ENCODE measurements at places on chromosomes 5 and 9.

DNA sequence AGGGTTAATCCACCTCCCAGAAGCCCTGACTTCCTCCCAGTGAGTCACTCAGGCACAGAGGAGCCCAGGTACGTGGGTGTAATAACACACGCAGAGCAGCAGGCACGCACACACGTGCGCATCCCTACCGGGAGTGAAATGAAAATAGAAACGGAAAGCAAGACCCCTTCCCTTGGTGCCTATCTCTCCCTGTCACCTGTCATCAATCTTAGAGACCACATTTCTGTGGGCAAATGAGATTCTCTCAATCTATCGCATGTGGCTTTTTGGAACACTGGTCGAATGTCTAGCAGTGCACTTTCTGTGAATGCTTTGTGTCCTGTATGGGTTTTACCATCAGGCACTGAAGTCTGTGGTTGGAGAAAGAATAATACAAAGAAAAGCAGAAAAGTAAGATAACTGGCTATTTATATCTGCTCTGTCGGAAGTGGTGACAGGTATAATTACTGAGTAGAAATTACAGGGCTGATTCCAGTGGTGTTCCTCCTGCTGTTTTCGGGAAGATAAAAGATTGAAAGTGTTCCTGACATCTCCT is 137.7 kb upstream of the GRIA1 start:
- peak; percentile 3 for DNase-seq

- no peak for DNase-seq
These were observed 160.2 kb downstream of the MACROH2A1 start for GRCh38 chr5:135238622-135239452.

DNA sequence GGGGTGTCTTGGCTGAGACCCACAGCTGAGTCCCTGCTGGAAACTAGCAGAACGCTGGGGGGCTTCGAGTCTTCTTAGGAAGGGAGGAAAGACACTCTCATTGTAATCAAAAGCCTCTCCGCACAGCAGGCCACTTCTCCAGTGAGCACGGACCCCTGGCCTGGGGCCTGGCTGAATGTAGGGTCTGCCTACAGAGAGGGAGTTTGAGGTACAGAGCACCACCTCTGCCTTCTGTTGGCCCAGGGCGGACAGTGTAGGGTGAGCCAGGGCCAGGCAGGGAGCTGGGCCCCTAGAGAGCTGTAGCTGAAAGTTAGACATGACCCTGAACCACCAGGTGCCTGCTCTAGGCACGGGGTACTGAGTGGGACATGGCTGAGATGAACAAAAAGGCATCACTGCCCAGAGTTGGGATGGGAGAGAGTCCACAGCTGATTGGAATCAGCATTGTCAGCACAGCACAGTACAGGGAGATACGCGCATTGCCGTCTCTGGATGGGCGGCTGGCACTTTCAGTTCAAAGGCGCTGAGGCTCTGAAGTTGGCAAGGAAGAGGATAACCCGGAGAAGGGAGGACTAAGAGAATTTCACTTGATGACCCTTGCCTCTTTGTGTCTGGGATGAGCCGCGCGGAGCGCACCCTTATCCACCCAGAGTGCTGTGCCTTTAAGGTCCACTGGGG is 363 bp upstream of the SLC25A48 start:
- no peak for DNase-seq

DNA sequence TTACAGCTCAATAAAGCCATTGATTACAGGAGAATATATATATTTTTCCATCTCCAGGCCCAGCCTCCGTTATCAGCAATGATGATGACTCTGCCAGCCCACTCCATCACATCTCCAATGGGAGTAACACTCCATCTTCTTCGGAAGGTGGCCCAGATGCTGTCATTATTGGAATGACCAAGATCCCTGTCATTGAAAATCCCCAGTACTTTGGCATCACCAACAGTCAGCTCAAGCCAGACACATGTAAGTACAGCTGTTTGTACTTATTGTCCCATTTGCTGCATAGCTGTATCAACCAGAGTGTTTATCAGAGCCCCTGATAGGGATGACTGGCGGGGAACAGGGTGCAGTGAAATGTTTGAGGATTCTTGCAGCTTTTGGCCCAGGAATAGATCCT is 197.7 kb downstream of the NTRK2 start:
- no peak for DNase-seq

GRCh38 chr5:38929838-38930237 is 84.0 kb downstream of the OSMR start:
- DNase-seq: no peak

DNA sequence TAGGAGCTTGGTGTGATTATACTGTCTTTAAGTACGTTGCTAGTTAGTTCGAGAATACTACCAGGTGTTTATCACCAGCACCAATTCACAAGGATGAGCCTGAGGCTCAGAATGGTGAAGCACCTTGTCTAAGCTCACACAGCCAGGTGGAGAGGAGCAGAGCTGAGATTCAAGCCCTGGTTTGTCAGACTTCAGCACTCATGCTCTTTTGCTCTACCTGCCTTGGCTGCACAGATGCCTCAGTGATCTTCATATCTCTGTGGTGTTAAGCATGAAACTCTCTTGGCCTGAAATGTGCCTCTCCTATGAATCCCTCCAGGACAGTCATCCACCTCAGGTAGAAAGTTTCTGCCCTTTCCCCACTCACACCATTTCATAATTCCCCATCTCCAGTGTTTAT is 12.2 kb downstream of the CAMK4 start:
- no peak for DNase-seq

- peak; percentile 20 for DNase-seq
These were observed 69.4 kb downstream of the MSX2 start for GRCh38 chr5:174793684-174794328.

DNA sequence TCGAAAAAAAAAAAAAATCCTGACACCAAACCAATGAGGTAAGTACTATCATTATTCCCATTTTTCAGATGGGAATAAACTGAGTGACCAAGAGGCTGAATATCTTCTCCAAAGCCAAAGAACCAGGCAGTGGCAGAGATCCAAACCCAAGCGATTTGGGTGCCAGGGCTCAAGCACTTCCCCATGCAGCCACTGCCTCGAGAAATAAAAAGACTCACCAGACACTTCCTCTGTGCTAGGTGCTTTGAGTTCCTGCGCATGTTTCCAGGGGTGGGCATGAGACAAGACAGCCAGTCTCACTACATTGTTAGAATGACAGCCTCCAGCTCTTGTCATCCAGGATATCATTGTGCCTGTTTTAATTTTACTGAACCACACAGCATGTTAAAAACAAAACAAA is 2.3 kb upstream of the RPL26L1 start:
- no peak for DNase-seq

DNA sequence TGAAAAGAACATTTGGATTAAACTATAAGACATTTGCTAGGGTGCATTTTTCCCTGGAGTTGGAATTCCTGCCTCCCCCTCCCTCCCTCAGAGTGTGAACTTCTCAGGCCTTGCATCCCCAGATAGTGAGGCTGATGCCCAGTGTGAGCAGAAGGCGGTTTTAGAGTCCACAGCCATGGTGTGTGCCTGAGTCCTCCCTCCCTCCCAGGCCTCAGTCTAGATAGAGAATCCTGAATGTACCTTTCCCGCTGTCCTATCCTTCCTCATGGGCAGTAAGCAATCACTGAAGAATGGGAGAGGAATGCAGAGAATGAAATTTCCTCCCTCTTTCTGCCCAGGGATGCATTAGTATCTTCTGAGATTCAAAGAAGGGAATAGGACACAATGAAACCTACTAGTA is 108.5 kb downstream of the RASGRF2 start:
- no peak for DNase-seq

DNA sequence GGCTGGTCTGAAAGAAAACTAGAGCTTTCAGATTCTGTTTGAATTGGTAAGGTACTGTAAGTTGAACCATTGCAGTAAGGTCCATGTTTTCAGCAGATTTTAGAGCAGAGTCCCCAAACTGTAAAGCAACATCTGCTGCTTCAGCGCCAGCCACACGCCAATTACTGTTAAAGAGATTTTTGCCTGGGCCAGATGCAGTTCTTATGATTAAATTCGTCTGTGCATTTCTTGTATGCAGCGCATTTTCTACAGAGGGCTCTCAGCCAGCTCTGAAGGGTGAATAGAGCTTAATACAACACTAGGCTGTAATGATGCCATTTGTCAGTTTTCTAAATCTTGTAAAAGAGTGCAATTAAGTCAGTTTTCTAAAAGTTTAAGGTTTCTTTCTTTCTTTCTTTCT is 246.3 kb downstream of the COX7C start:
- no peak for DNase-seq

DNA sequence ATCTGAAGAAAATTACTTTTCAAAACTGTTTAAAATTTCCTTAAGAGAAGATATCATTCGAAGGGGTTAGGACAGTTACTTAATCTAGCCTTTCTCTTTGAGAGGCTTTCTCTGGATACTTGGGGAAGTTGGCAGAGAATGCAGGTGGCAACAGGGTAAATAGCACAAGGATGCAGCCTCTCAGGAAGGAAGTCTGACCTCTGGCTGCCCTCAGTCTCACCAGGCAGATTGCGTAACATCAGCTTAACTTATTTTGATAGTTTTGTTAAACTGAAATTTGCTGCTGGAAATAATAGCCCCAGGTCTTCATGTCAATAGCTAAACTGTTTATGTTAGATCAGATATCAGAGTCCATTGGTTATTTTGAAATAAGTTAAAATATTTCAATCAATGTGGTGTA is 20.4 kb downstream of the CCDC192 start:
- DNase-seq: no peak

DNA sequence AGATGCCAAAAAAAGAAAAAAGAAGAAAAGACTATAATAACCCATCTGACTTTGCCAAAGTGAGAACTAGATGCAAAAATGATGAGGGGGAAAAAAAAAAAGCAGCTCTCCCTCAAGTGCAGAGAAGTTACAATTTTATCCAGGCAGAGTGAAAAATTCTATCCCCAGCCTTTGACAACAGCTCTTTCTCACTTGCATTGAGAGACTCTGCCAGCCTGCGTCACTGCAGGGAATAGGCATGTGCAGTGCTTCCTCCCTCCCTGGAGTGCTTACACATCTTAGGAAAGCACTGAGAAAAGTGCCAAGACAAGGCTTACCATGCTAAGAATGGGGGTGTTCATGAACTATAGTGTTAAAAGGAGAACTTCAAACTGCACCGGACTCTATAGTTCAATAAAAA is 418.6 kb upstream of the TYRP1 start:
- no peak for DNase-seq

DNA sequence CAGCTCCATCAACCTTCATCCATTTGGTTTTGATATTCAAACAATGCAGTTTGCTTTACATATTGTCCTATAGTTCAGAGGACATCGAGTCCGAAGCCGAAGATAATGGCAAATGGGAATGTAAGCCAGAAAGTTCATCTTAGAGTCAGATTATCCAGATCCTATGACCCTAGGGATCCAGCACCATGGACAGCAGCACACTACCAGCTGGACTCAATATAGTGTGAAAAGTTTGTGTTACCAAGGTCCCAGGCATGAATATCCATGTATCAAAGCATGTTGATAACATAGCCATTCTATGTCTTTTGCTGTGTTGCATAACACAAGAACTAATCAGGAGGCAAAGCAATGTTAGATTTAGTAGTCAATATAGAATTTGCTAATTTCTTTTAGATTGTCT is 46.3 kb downstream of the FSTL4 start:
- DNase-seq: no peak

DNA sequence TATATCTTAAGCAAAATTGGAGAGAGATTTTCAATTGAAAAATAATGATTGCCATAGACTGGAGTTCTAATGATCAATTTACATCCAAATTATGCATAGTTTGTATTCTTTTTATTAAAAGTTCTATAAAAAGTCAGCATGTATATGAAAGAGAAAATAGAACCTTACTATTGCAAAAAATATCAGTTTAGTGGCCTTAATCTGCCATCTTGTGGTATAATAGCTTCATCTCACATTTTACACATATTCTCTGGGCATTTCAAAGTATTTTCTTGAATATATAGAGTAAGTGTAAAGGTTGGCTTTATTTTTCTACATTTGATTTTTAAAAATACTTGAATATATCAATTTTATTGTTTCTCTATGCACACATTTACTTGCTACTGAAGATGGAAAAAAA is 1858.6 kb upstream of the CDH9 start:
- no peak for DNase-seq

DNA sequence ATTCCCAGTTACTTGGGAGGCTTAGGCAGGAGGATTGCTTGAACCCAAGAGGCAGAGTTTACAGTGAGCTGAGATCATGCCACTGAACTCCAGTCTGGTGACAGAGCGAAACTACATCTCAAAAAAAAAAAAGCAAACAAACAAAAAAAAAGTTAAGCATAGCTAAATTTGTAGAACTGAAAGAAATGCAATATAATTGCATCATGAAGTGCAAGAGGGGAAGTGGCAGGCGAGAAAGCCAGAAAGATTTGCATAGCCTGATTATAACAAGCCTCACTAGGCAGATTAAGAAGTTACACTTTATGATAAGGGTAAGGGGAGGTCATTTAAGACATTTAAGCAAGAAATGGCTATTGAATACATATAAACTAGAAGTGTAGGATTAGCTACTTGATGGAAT is 187.1 kb downstream of the EDIL3 start:
- no peak for DNase-seq

DNA sequence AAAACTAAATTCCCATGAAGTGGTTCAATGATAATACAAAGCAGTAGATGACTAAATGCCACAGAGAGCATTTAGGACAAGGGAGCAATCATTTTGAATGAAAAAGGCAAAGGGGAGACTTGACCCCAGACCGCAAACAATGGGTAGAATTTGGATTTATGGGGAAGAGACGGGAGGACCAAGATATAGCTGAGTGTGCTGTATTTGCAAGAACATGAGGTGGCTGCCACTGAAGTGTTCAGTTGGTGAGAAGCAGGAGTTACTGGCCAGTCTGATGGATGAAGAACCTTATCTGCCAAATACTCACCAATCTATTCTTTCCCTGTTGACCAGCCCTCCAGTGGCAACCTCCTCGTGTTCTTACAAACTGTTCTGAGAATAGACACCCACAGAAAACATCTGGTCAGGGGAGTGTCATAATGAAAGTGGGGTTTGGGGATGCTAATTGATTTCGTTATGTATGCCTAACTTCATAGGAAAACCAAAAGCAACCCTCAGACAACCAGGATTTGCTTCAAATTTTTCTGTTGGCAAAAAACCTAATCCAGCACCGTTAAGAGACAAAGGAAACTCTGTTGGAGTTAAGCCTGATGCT is 19.8 kb downstream of the TDRD7 start:
- no peak for DNase-seq

DNA sequence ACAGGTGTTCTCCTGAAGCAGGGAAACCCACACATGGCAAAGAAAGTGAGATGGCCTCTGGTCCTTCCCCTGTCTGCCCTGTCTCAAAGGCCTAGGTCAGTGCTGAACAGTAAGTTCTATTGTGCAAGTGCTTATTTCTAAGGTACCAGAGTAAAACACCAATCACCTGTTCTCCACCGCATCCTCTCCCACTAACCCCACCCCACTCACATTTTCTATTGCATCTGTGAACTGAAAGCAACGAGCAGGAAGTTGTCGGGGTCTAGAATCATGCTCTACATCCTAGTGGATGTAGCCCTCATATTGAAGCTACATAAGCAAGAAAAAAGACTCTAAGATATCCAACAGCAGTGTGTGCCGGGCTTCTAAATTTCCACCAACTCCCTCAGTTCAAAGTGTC is 265.9 kb downstream of the ENC1 start:
- no peak for DNase-seq

GRCh38 chr5:9658706-9659105 is 28.6 kb upstream of the TAS2R1 start:
- DNase-seq: no peak

GRCh38 chr5:30572279-30572678 is 621.2 kb upstream of the CDH6 start:
- no peak for DNase-seq

Measured in CD4-positive, alpha-beta T cell treated with Interleukin-15 for 4 hours (primary cell).